Right lung (tissue), 10 donors: ENCODE measurements at places on chromosomes 4 and X.
A peak's percentile ranks its signal among the peaks of the same experiment; 100 is the strongest.

- no peak for DNase-seq
Measured at GRCh38 chrX:107713543-107714205, 61.9 kb downstream of the TSC22D3 start.

DNA sequence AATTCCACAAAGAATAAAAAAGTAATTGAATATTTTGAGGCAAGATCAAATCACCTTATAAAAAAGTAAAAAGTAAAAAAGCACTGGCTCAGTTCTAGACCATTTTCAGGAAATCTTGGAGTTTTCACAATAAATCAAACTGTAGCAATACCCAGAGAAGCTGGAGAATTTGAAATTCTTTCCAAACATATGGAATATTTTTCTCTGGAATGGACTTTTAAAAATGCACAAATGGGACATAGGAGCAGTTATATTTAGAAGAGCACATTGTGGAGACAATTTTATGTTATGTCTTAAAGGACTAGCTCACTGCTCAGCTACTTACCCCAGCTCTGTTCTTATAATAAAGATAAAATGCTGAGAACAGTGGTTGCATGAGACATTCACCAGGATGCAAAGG lies 211.9 kb upstream of the KIT start:
- no peak for DNase-seq

DNA sequence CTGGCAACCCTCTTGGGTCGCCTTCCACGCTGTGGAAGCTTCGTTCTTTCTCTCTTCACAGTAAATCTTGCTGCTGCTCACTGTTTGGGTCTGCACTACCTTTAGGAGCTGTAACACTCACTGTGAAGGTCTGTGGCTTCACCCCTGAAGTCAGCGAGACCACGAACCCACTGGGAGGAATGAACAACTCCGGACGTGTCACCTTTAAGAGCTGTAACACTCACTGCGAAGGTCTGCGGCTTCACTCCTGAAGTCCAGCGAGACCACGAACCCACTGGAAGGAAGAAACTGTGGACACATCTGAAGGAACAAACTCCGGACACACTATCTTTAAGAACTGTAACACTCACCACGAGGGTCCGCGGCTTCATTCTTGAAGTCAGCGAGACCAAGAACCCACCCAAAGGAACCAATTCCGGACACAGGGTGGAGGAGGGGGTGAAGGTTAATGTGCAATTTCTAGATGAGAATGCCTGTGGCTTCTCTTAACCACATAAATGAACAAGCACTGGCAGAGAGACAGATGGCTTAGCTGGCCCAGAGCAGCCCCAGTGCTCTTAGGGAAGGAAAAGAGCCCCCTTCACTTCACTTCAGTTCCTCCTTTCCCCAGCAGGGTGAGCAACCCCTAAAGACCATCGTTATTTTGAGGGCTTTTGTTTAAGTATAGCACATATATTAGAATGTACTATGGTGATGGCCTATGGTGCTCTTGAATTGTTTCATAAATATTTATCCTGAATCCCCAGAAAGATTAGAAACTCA lies 73.0 kb downstream of the LUZP4 start:
- no peak for DNase-seq

DNA sequence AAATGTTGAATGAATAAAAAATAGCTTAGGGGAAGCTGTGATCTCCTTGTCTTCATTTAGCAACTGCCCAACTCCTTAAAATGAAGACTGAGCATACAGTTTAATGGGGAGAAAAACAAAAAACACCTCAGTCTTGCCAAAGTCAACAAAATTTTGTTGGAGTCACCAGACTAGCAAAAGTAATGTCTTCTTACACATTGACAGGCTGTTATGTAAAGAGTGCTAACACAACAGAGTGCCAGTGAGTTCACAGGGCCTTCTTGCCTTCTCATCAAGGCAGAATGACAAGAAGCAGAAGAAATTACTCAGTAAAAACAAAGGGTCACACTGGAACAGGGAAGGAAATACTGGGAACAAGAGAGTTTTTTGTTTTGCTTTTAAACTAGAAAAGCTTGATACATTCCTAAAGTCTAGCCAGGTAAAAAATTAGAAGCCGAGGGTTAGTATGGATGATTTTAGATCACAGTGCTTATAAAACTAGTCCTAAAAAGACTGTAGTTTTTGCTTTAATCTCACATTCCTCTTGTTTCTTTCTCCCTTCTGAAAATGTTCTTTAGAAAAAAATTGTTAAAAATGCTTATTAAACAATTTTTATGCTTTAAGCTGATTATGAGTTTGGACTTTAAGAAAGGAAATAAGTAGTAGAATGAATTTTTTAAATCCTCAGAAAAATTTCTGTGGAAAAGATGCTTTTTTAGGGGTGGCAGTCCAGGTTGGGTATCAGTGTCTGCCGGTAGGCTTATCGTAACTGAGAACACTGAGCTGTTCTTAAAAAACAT lies 38.7 kb upstream of the FRAS1 start:
- no peak for DNase-seq

- no peak for DNase-seq
Measured at GRCh38 chrX:77689376-77689775, 96.6 kb downstream of the ATRX start.

DNA sequence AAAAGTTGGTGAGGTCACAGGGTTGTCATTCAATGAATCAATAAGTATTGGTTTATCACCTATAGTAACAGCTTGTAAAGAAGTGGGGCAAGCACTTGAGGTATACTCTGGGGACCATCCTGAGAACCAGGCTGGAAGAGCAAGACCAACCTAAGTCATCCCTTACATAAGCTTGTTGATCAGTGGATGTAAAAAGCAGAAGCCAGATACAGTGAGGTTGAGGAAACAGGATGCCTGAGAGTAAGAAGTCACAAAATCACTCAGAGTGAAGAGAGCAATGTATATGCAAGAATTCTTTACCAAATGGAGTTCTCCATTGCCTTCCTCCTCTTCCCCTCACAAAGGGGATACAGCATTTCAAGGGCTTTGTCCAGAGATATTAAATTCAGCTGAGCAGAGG lies 76.3 kb upstream of the PACRGL start:
- no peak for DNase-seq

DNA sequence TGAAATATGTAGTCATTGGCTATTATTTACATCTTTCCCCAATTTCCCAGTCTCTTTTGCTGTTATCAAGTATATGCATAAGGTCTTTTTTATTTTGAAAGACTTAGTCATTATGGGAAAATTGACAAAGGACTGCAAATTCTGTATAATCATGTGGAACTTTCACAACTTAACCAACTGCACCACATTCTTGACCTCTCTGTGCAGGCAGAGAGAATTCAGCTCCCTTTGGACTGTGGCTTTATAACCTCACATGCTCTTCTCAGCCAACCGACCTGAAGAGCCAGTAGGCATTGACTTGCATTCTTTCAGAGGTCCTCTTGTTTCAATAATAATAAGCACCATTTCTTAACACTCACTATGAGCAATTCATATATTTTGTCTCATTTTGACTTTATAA lies 66.9 kb downstream of the ANXA3 start:
- no peak for DNase-seq

DNA sequence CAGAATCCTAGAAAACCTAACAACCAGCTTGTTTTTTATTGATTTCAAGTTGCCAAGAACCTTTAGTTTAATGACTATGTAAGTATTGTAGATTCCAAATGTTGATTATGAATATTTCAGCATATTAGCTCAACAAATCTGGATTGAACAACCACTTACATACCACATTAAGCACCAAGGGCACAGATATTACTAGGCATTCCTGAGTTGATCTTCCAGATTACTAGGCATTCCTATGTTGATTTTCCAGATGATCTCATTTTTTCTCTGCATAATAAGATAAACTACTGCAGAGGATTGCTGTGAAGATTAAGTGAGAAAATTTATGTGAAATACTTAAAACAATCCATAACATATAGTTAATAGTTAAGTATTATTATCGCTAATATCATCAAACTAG lies 17.4 kb upstream of the DCAF8L1 start:
- no peak for DNase-seq

DNA sequence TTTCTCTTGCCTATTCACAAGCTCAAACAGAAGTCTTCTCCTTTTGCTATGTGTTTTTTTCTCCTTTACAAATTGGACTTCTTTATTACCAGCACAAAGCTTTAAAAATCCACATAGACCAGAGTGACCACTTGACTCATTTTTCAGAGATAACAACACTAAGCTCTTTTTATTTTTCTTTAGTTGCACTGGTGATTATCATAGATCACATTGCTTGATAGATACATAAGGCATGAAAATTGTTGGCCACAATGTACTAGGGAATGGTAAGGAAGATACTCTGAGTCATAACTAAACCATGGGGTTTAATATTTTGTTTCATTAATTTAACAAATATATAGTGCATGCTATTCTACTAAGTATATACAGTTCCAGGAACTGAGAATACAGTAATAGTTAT lies 159.0 kb downstream of the GASK1B start:
- DNase-seq = no peak

- DNase-seq = peak; percentile 20
Measured at GRCh38 chr4:114384629-114385028, 214.0 kb upstream of the UGT8 start.

DNA sequence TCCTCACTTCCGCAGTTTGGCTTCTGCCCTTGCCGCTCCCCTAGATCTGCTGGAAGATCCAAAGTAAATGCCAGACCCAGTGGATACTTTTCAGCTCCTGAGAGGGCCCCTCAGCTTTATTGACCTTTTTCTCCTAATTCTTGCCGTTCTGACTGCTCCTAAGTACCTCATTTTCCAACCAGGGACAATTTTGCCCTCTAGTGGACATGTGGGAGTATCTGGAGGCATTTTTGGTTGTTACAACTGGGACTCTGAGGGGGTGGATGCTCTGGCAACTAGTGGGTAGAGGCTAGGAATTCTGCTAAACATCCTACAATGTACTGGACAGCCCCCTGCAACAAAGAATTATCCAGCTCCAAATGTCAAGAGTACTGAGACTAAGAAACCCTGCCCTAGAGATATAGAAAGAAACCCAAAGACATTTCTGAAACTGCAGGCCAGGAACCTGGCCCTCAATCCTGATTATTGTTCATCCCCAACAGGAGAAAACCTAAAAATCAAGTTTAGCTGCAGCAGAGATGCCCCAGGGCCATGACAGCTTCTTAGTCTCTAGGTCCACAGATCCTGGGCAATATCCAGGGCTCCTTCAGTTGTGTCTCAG lies 3.4 kb downstream of the TEX13B start:
- DNase-seq = no peak

DNA sequence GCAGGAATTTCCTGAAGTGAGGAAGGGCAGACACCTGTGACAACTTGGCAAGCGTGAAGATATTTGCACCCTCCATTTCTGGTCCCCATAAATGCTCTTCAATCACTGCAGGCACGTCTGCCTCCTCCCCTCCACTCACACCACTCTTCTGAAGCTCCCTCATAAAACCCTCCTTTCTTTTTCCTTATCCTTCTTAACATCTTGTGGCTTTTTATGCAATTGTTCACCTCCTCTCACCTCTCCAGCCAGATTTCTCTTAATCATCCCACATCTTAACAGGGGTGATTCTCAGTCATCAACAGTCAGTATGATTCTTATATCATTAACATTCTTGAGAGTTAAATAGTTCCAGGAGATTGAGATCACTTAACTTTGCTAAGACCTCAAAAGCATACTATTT lies 277.4 kb downstream of the SPRY1 start:
- no peak for DNase-seq

DNA sequence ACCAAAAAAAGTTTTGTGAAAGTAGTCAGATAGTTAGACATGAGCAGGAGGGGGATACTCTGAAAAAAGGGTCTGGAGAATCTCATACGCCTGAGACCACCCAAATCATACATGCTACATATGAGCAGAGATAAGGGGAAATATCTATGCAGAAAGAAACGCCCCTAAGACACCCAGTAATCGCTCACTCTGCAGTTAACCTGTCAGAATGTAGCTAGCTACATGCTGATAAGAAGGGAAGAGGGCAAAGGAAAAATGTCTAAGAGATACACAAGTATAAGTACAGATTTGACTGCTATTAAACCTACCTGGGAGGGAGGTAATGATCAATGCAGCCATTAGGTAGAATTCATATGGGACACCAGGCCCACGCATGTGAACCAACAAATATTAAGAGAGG lies 1159.5 kb upstream of the PCDH10 start:
- DNase-seq = no peak

- no peak for DNase-seq
Measured at GRCh38 chr4:3035674-3036073, 38.7 kb downstream of the HTT-AS start.

DNA sequence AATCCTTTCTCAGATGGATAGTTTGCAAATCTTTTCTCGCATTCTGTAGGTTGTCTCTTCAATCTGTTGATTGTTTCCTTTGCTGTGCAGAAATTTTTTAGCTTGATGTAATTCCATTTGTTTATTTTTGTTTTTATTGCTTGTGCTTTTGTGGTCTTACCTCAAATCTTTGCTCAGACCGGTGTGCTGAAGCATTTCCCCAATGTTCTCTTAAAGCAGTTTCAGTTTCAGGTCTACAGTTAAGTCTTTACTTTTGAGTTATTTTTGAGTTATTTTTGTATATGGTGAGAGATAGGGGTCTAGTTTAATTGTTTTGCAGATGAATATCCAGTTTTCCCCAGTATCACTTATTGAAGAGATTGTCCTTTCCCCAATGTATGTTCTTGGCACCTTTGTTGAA lies 18.2 kb upstream of the SLC25A14 start:
- DNase-seq = no peak

DNA sequence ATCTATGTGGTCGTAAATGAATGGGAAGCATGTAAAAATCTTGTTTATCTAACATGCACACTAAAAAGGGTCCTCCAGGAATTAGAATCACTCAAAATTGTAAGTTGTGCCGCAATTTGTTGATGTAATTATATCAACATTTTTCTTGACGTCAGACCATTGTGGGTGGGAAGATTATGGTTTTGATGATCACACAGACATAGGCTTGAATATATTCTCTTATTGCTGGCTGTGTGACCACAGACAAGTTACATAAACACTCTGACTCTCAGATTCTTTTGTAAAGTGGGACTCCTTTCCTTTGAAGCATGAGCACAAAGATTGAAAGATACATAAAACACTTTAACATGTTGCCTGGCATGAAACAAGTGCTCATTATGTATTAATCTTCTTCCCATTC lies 51.5 kb downstream of the IL1RAPL1 start:
- DNase-seq = no peak

DNA sequence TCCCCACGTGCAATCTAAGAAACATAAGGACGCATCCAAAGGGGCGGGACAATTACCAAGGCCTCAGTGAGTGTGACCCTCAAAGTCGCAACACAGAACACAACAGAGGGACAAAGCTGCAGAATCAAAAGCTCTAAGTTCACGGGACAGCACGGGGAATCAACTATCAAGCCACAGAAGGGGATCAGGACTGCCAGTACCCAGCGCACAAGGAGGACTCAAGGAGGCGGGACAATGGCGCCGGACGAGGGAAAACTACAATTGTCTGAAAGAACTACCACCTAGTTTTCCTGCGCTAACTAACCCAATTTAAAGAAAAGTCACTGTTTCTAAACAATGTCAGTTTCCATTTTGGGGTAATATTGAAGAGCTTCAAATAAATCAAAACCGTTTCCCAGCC lies 1.3 kb downstream of the FAM53A start:
- no peak for DNase-seq

- DNase-seq = no peak
Measured at GRCh38 chr4:157204634-157205244, 15.8 kb upstream of the GRIA2 start.

GRCh38 chr4:40183615-40184411 lies 13.0 kb upstream of the RHOH start:
- DNase-seq = no peak
